HS-5 (cell line): ENCODE measurements at places on chromosomes 6 and 20.

GRCh38 chr20:20719411-20719810 is 7.0 kb upstream of the RALGAPA2 start:
- no peak for DNase-seq

- DNase-seq, result no peak
These were observed 493.1 kb upstream of the FLRT3 start for GRCh38 chr20:14830466-14830865.

GRCh38 chr6:136525586-136526195 is 24.5 kb downstream of the MAP7 start:
- no peak for DNase-seq

- no peak for DNase-seq
These were observed 40.9 kb downstream of the QRSL1 start for GRCh38 chr6:106670236-106670635.

DNA sequence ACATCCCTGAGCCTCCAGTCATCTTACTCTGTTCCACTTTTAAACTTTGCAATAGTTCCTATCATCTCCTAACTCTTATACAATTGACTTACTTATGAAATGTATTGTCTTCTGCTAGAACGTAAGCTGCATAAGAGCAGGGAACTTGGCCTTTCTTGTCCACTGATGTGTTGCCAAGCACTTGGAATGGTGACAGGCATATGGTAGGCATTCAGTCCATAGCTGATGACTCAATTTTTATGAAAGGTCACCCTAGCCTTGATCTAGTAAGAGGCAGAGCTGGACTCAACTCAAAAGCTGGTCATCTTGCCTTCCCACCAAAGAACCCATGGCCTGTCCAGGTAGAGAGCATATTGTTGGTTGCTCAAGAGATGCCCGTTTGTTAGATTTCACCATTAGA is 82.4 kb upstream of the FAM184A start:
- DNase-seq, result no peak

DNA sequence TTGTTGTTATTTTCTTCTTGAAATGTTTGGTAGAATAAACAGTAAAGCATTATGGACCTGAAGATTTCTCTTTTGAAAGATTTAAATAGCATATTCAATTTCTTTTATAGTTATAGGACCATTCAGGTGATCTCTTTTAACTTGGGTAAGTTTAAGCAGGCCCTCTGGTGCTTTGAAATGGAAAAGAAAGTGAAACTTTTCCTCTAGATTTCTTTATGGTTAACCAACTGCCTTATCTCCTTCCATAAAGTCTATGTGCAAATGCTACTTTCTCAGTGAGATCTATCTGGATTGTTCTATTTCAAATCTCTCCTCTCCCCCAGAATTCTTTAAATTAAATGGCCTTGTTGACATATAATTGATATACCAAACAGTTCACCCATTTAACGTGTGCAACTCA is 54.0 kb downstream of the PHACTR2 start:
- DNase-seq, result no peak
